ENCODE measurements at places on chromosomes 2 and 18.

DNA sequence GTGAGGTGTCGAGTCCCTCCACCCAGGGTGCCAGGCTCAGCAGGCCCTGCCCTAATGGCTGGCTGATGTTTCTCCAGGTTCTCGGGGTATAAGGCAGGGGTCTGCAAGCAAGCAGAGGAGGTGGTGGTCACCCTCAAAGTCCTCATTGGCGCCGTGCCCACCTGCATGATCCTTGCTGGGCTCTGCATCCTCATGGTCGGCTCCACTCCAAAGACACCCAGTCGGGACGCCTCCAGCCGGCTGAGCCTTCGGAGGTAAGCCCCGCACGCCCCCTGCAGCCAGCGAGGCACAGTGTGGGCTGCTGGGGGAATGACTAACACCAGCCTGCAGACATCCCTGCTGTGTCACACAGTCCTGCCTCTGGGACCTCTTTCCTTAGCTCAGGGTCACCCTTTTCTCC, 14.1 kb downstream of the MFSD2B start:
- DNase-seq: no peak

GRCh38 chr2:191150230-191150599, 579 bp downstream of the STAT4 start:
- DNase-seq: no peak

GRCh38 chr2:204655626-204656025, 110.4 kb downstream of the PARD3B start:
- DNase-seq: no peak

GRCh38 chr2:100142393-100142792, at the start of gene AFF3:
Gene AFF3 (minus strand): TSS chr2:100142590. CDS start chr2:100104454, 38,136 bp downstream.
- DNase-seq: no peak

GRCh38 chr2:217047209-217047608, 187.3 kb upstream of the TNP1 start:
- DNase-seq: no peak

DNA sequence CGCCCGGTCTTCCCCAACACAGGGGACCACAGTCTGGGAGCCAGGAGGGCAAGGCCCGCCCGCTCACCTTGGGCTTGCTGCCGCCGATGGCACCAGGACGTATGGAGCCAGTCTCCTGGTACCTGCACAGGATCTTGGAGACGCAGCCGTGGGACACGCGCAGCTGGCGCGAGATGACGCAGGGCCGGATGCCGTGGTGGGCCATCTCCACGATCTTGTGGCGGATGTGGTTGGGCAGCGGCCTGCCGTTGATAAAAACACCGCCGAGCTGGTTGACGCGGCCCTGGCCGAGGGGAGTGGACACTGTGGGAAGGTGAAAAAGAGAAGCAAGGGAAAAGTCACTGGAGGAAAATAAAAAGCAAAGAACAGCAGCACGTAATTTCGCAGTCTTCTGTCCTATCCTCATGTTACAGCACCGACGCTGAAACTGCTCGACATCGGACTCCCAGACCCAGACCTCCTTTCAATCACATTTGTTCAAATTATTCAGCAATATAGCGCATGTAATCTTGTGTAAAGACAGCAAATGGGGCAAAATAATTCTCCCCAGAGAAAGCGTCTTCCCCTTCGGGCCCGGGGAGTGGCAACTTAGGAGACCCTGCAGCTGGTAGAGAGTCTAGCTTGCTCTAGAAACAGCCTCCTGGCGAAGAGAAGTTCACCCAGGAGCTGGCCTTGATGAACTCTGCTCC, 1.7 kb downstream of the PAX3 start:
- DNase-seq: no peak

DNA sequence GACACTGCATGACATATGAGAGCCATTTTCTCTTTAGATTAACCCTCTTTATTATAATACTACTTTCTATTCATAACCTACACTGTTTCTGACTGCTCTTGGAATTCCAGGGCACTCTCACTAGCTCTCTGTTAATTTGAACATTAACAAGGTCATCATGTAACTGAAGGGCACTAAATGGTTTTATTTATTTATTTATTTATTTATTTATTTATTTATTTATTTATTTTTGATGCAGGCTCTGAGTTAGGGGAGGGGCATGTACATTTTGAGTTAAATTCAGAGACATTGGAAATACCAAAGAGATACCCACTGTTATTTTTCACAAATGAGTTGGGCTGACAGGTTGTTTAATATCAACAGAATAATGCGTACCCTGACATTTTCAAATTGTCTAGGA, 1038.7 kb upstream of the NRXN1 start:
- no peak for DNase-seq

DNA sequence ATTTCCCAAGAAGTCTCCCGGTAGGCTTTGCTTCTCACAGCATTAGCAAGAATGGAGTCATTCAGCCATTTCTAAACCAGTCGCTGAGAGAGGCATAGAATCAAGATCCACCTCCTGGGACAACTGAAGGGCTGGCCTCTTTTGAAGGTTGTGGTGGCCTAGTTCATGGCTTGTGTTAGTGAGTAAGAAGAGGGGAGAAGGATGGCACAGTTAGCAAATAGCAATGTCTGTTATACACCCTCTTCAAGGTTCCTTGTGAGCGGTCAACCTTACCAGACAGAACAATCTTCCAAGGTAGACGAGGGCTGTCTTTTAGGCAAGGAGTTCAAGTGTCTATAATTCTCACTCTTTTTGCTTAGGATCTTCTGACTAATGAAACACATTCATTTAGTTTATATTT, 35.4 kb upstream of the DNAH7 start:
- no peak for DNase-seq

- DNase-seq: no peak
Observed at GRCh38 chr2:171394164-171394740, 39.5 kb downstream of the METTL8 start.

Data from NCI-H187 (cell line).